Activated CD8-positive, alpha-beta memory T cell treated with anti-CD3 and anti-CD28 coated beads for 1 hour (primary cell): ENCODE measurements at places on chromosomes 6 and 20.

GRCh38 chr6:152089992-152090391, 282.5 kb downstream of the ESR1 start:
- no peak for DNase-seq

DNA sequence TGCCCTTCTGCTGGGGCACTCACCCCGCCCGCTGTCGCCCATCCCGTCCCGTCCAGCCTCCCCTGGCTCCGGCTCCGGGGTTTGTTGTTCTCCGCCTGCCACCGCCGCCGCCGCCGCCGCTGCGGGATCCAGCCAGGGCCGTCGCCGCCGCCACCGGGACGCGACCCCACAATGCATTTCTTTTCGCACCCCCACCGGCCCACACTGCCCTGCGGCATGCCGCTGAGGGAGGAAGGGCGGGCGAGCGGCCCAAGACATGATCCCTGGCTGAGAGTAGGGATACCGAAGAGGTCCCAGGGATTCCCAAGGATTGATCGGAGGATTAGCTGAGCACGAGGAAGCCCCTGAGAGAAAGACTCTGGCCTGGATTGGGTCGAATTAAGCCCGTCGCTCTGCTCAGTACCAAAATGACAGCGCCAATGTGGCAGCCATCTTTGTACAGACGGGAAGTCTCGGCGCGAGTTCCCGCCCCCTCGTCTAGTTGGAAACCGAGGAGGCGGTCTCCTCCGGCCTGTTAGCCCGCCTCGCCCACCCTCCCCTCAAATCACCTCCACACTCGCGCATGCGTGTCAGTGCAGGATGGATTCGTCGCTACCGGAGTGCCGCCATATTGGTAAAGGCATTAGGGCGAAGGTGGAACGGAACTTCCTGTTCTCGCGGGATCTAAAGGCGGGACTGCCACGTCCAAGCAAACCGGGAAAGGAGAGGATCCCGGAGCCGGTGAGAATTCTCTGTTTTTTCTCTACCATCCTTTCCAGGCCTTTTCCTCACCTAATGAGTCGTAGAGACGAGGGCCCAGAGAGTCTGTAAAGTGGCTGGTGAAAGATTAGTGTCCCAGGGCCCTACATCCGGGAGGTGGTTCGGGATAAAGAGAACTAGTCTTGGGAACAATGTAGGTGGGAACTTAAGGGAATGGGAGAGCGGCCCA, at the start of the genes RXRB and SLC39A7:
RXRB (minus strand) TSS at position 447 of the 928 bp plus-strand sequence; CDS start at position 258, 189 bp downstream.
SLC39A7 (plus strand) TSS at position 649 of the 928 bp plus-strand sequence. CDS start 379 bp downstream, outside the sequence.
- peak; percentile 99 for DNase-seq

- no peak for DNase-seq
Observed at GRCh38 chr6:73562558-73562957, 41.7 kb upstream of the EEF1A1 start.

DNA sequence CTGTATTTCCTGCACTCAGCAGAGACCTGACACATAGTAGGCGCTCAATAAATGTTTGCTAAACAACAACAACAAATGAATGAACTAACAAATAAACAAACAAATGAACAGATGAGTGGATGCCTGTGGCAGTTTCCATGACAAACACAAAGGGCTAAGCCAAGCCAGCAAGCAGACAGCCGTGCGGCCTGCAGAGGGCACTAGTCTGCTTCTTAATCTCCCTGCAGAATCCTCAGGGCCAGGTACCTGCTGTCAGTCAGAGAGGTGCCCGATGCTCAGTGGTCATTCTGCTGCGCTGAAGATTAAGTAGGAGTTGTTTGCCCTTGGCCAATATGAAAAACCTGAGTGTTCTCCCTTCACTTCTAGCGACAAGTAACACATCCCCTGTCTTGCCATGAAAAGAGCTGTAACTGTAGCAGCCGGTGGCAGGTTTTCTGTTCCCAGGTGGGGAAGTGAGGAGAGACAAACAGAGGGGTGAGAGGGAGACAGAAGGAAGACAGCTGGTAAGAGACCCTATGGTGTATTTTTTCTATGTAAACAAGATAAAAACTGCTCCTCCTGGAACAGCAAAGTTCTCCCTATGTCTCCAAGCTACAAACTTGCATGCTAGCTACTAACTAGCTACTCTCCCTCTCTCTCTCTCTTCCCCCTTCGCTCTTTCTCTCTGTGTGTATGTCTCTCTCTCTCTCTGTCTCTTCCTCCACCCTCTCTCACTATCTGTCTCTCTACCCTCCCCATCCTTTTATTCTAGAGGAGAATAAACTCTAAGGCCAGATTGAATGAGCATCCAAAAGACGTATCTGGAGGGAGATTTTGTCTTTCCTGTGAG, at the start of gene MC3R:
MC3R (plus strand) TSS at position 779 of the 829 bp plus-strand sequence. CDS start 112 bp downstream, outside the sequence.
- peak; percentile 8 for DNase-seq

GRCh38 chr20:45470262-45470931, 844 bp downstream of the WFDC2 start:
- no peak for DNase-seq

- no peak for DNase-seq
Observed at GRCh38 chr6:147586044-147586443, 77.6 kb downstream of the SAMD5 start.

DNA sequence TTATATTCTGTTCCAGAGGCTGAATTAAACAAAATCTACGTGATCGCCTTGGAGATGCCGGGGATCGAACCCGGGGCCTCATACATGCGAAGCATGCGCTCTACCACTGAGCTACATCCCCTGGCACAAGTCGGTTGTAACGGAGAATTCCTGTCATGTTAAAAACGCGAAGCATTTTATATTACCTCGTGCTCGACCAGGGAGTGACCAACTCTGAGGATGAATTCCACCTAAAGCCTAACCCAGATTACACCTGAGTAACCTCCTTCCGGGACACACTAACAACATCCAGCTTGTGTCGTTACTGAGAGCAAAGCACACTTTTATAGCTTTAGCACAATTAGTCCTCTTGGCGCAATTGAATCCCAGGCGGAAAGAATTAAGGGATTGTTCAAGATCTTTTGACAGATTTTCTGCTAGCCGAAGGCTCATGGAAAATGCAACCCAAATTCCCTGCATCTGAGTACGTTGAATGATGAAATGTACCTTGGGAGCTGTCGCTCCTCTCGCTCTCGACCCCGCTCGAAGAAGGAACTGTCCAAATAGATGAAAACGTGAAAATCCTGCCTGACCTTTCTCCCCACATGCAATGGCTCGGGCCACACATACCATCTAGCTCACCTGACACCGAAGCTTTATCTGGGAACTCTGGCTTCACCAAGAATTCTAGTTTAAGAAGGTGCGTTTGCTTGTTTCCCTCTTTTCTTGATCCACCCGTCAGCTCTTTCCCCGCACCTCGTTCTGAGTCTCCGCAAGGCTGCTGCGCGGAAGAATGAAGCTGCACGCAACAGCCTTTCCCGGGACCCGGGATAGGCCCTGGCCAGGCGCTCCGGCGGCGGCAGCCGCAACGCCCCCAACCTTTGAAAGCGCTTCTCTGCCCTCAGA, 148.3 kb downstream of the GPX5 start:
- no peak for DNase-seq

DNA sequence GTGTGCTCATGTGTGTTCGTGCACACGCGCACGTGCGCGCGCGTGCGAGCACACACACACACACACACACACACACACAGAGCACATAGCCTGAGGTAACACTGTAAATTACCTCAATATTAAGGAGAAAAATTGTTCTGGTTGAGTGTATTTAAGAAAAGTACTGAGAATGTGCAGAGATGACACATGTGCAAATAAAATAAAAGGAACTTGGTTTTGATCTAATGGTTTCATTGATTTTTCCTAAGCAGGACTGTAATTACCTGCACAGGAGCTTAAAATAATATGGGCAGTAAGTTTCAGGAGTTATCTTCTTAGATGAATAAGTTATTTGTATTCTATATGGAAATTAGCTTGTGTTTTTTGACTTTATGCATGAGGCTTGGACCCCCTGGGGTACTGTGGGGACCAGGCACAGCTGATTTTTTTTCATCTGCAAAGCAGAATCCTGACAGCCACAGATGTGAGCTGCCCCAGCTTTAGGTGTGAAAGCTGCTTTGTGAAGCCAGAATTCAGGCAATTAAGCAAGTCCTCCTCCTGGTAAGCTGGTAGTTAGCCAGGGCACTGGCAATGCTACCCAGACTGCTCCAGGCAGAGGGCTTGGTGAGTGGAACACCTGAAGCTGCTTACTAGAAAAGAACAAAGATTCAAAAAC, 1040.6 kb upstream of the CITED2 start:
- DNase-seq, result no peak

GRCh38 chr20:2379511-2380229, 1.0 kb upstream of the TGM6 start:
- DNase-seq, result no peak

GRCh38 chr6:487956-488355, 96.4 kb downstream of the IRF4 start:
- no peak for DNase-seq

- DNase-seq, result no peak
Observed at GRCh38 chr6:42022755-42023384, 27.5 kb upstream of the TAF8 start.

DNA sequence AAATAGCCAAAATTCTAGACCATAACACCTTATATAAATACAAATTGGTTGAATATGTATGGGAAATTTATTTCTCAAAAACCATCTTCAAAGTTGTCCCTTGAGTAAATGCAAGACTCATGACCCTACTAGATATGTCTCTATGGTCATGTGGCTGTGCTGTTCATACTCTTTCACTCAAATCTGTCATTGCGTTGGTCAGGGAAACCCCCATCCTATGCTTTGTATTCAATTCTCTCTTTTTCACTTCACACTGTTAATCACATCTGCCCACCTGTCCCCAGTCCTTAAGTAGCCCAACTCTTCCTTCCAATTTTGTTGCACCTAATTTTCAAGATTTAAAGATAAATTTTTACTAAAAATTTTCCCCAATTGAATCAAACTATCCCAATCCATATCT, 51.0 kb downstream of the RPS12 start:
- DNase-seq, result no peak

- DNase-seq, result no peak
Observed at GRCh38 chr20:61307686-61308476, 55.8 kb downstream of the CDH4 start.

DNA sequence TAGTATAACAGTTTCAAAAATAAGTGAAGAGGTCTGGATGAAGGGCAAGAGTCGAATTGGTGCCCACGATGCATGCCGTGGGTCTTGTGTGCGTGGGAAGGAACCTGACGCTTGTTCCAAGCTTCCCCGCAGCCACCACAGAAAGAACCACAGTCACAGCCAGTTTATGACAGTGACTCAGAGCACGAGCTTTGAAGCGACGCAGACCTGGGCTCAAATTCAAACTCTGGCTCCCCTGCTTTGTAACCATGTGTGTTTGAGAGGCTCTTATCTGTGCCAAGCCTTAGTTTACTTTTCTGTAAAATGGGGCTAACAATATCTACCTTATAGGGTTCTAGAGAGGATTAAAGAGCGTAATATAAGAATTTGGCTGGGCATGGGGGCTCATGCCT, 65.5 kb downstream of the SYNJ2 start:
- DNase-seq, result no peak

- peak; percentile 26 for DNase-seq
Observed at GRCh38 chr6:53335224-53335994, 13.3 kb downstream of the ELOVL5 start.

DNA sequence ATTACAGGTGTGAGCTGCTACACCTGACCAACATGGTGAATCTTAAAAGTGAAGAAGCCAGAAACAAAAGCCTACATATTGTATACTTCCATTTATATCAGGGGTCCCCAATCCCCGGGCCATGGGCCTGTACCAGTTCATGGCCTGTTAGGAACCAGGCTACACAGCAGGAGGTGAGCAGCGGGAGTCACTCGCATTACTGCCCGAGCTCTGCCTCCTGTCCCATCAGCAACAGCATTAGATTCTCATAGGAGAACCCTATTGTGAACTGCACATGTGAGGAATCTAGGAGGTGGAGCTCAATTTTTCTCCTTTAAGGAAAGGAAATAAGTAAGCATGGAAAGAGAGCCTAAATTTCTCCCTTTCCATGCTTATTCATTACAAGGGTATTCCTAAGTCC, 21.7 kb downstream of the CSNK2A1 start:
- DNase-seq, result no peak

GRCh38 chr6:100447081-100447899, 17.4 kb downstream of the SIM1 start:
- DNase-seq, result no peak

DNA sequence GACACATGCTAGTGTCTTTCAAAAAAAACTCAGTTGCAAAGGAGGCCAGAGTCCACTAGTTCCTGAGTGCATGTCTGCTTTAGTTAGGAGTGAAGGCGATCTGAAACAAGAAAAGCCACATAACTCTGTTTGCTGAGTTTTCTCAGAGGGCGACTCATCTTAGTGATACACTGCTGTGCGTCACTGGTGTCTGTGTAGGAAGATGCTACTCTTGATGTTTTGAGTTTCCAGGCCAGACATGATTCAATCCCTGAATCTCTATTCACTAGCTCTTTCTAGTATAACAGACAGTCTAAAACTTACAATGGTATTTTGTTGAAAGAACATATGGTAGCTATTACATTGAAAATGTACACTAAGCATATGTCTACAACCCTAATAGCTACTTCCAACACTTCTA, 60.9 kb downstream of the GFRAL start:
- DNase-seq, result no peak

GRCh38 chr6:10591422-10592160, 70.4 kb downstream of the GCNT2 start:
- DNase-seq, result no peak

- no peak for DNase-seq
Observed at GRCh38 chr6:68834551-68834950, 199.5 kb downstream of the ADGRB3 start.

DNA sequence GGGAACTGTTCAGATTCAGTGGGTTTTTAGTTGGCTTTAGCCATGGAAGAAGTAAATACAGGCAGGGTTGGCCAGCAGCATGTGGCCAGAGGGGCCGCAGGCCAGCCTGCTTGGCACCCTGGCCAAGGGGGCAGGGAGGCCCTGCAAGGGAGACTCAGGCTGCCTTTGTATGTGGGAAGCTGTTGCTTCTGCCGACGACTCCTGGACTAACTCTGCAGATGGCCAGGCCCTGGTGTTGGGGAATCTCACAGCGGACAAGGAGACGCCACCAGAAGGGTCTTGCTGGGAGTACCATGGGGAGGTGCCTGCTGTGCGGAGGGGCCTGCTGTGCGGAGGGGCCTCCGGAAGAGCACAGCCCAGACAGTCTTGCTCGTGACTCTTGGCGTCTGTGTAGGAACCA, 25.2 kb downstream of the PYGB start:
- DNase-seq, result no peak

DNA sequence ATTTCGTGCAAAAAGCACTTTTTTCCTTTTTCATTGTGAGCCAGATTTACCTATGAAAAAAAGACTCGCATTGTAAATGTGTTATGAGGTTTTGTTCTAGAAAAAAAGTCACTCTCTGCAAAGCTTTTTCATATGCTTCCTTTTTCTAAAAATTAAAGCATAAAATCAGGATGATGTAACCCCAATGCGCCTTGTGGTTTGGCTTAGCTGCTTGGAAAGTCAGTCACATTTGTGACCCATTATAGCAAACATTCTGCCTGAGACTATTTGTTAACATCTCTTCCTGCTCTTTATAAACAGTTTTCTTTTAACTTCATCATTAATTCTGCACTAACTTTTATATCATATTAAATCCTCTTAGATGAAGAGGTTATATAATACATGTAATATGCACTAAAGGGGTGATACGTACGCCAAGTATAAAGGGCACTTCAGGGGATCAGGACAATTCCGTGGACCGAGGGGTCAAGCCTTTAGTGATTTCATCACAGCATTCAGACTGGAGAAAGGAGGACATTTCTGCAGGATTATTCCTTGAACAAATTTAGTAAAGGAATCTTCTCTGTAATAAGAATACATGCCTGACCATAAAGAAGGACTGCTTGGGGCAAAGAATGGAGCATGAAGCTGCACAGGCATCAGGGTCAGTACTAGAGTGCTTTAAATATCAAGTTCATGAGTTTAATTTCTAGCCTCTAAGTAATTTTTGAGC, 48.1 kb upstream of the SMLR1 start:
- DNase-seq, result no peak

- DNase-seq, result no peak
Observed at GRCh38 chr20:18133962-18134361, 3.7 kb upstream of the KAT14 start.

GRCh38 chr20:46648903-46649649, 2.2 kb downstream of the SLC13A3 start:
- DNase-seq, result no peak
